ENCODE measurements at places on chromosomes 6 and 20. TPM values are rescaled to one million over a fixed set of nuclear protein-coding genes. Genes with fewer than 3 reads are reported as not detected.

- H3K4me3 ChIP-seq, result peak overlapping the region; percentile 49
- peaks cover 97% of the 10 kb centered on the region for H3K4me1 ChIP-seq
- H3K27ac ChIP-seq, result peak overlapping the region; percentile 97
Observed at GRCh38 chr6:150622941-150623874, 23.5 kb downstream of the PLEKHG1 start.

DNA sequence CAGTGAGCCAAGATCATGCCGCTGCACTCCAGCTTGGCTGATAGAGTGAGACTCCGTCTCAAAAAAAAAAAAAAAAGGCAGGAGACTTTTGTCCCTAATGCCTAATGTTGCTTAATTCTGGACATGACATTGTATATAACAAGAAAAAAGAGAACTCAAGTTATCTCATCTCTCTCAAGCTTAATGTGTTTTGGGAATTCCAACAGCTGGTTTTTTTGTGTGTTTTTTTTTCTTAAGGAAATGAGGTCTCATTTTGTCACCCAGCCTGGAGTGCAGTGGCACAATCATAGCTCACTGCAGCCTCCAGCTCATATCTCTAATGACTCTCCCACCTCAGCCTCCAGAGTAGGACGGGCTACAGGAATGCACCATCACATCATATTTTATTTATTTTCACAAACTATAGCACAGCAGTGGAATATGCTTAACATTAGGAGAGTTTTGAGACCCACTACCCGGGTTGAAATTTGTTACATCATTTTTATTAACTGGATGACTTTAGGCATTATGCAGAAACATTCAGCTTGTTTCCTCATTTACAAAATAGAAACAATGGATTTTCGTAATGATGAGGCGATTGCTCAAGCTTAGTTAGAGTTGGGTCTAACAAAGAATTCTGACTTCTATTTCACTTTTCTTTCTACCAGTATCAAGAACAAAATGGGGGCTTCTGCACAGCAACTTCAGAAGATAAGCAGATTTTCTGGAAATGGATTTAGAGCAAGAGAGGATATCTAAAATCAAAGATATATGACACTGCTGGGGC lies 104.1 kb upstream of the BTN3A2 start:
- H3K27ac ChIP-seq, result no peak overlapping the region
- H3K4me1 ChIP-seq, result no peaks in the 10 kb centered on the region

GRCh38 chr20:62578294-62578897 lies 63.9 kb upstream of the SLCO4A1 start:
- DNase-seq, result peak; percentile 54
- H3K27me3 ChIP-seq, result no peaks in the 10 kb centered on the region
- no peaks in the 10 kb centered on the region for H3K36me3 ChIP-seq
- no peaks in the 10 kb centered on the region for H3K4me1 ChIP-seq

GRCh38 chr20:31757254-31757653 lies 18.2 kb downstream of the TPX2 start:
- H3K4me3 ChIP-seq, result no peak overlapping the region
- no peak for DNase-seq
- no peak overlapping the region for H3K27ac ChIP-seq
- no peaks in the 10 kb centered on the region for H3K4me1 ChIP-seq
- no peaks in the 10 kb centered on the region for H3K27me3 ChIP-seq

DNA sequence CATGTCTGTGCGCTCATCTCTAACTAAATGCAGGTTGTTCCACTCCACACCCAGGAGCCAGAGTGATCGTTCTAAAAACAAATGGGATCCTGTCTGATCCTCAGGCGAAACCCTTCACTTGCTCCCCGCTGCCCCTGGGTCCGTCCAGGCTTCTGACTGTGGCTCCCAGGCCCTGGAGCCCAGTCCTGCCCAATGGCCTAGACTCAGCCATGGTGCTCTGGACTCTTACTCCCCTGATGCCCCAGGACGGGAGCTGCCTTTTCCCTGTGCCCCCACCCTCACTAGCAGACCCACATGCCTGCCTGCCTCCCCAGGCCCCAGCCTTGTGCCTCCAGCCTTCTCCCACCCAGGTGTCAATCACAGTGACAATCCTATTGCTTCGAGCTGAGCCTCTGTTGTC lies 256.7 kb downstream of the BMP7 start:
- H3K27me3 ChIP-seq, result no peaks in the 10 kb centered on the region
- DNase-seq, result no peak
- peaks cover 4% of the 10 kb centered on the region for H3K4me1 ChIP-seq
- no peak overlapping the region for H3K27ac ChIP-seq
- no peak overlapping the region for H3K4me3 ChIP-seq

- H3K4me3 ChIP-seq, result no peak overlapping the region
- no peak overlapping the region for H3K27ac ChIP-seq
- no peaks in the 10 kb centered on the region for H3K4me1 ChIP-seq
- H3K36me3 ChIP-seq, result no peaks in the 10 kb centered on the region
- H3K27me3 ChIP-seq, result no peaks in the 10 kb centered on the region
- no peak for DNase-seq
Observed at GRCh38 chr20:60011512-60012507, 53.6 kb downstream of the CDH26 start.

- DNase-seq, result no peak
- no peaks in the 10 kb centered on the region for H3K36me3 ChIP-seq
- H3K4me1 ChIP-seq, result no peaks in the 10 kb centered on the region
- no peaks in the 10 kb centered on the region for H3K27me3 ChIP-seq
- no peak overlapping the region for H3K4me3 ChIP-seq
Observed at GRCh38 chr6:54428431-54428830, 120.2 kb downstream of the TINAG start.

GRCh38 chr6:138377844-138378243 lies at the start of gene SMIM28:
Gene SMIM28 (plus strand): TSS chr6:138377905. CDS start chr6:138378073, 168 bp downstream.
- no peak within 1 kb of the TSS for H3K4me3 ChIP-seq
- no peaks in the 10 kb centered on the region for H3K4me1 ChIP-seq
- H3K27ac ChIP-seq, result no peak within 1 kb of the TSS
- H3K27me3 ChIP-seq, result no peaks in the 10 kb centered on the region

DNA sequence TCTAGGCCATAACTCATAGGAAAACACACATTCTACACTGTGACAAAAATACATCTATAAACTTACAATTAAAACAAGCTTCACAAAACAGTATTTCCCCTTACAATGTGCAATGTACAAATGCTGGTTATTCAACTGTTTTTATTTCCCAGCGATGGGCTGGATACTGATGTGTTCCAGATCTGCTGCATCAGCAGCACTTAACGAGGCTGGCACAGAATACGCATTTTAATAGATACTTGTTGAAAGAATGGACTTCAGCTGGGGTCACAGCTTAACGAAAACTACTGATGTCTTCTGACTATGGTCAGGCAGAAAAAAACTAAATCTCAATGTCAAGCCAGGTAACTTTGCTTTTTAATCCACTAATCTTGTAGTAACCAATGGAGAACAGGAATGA lies 70.9 kb downstream of the B4GALT5 start:
- peaks cover 2% of the 10 kb centered on the region for H3K27me3 ChIP-seq
- H3K27ac ChIP-seq, result no peak overlapping the region
- DNase-seq, result no peak
- no peak overlapping the region for H3K4me3 ChIP-seq
- no peaks in the 10 kb centered on the region for H3K4me1 ChIP-seq

The EMILIN3 gene
- total RNA-seq, result not detected

The TREML1 gene
- not detected for total RNA-seq

The ULBP1 gene
- 5.1 TPM for total RNA-seq

The EYA4 gene
- not detected for total RNA-seq

The MTCH1 gene
- 84.4 TPM for total RNA-seq

The CALHM4 gene
- total RNA-seq, result not detected

The APMAP gene
- 41.5 TPM for total RNA-seq

The THBS2 gene
- not detected for total RNA-seq

The MACROD2 gene
- 0.04 TPM for total RNA-seq

All from Karpas-422 (cell line).